Stimulated activated CD4-positive, alpha-beta T cell treated with anti-CD3 and anti-CD28 coated beads, Interleukin-1b, Interleukin-23, amount 100 ng/mL, for 24 hours (primary cell): ENCODE measurements at places on chromosomes 2 and 18.

DNA sequence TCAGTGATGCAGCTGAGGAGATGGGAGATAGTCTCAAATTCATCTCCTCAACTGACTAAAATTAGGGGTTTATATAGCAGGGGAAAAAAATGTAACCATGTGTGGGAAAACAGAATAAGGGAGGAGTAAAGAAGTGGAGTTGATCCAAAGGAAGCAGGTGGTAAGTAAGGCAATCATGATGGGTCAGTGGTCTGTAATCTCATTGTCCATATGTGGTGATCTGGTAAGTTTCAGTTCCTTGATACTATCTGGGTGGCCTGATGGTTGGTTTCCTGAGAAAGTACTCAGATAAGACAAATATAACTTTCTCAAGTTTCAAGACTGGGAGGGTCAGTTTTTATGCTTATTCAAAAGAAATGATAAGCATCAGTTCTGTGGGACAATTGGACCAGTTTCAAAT, 312.3 kb upstream of the KCNJ3 start:
- no peak for DNase-seq

- DNase-seq: no peak
These were observed 281.4 kb downstream of the PAX3 start for GRCh38 chr2:222017252-222017850.

DNA sequence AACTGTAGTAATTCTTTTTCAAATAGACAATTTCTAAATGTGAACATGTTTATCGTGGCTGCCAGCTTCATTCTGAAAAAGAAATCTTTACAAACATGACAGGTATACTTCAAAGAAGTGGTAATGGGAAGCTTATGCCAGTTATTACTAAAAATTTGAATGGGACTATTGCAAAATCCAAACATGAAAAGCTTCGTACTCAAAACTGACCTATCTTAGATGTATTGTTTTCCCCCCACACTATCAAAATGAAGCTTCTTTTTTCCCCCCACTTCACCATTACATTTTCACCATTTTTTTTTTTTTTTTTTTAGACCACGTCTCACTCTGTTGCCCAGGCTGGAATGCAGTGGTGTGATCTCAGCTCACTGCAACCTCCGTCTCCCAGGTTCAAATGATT, 50.4 kb upstream of the SERTAD2 start:
- no peak for DNase-seq

- no peak for DNase-seq
These were observed 10.4 kb upstream of the DOCK10 start for GRCh38 chr2:225052703-225053102.

DNA sequence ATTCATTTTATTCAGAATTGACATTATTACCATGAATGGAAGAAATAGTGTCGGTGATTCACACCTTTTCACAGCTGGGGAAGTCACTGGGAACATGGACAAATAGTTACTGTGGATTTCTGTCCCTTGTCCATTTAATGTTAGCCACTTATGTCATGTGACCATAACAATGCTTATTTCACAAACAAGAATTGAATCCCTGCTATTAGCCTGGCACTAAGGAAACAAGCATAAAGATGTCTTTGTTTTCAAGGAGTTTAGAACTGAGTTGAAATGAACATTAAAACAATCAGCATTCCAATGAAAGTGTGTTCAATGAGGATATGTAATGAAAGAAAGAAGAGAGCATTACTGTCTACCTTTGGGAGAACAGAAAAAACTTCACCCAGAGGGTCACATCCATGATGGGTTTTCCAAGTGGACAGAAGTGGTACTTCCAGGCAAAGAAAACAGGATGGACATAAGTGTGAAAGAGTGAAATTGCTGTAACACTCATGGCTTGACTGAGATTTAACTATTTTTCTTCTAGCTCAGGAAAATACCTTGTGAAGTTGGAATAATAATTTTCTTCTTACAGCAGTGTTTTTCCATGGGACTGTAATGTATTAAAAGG, 324.5 kb upstream of the UBE2E3 start:
- DNase-seq: no peak

DNA sequence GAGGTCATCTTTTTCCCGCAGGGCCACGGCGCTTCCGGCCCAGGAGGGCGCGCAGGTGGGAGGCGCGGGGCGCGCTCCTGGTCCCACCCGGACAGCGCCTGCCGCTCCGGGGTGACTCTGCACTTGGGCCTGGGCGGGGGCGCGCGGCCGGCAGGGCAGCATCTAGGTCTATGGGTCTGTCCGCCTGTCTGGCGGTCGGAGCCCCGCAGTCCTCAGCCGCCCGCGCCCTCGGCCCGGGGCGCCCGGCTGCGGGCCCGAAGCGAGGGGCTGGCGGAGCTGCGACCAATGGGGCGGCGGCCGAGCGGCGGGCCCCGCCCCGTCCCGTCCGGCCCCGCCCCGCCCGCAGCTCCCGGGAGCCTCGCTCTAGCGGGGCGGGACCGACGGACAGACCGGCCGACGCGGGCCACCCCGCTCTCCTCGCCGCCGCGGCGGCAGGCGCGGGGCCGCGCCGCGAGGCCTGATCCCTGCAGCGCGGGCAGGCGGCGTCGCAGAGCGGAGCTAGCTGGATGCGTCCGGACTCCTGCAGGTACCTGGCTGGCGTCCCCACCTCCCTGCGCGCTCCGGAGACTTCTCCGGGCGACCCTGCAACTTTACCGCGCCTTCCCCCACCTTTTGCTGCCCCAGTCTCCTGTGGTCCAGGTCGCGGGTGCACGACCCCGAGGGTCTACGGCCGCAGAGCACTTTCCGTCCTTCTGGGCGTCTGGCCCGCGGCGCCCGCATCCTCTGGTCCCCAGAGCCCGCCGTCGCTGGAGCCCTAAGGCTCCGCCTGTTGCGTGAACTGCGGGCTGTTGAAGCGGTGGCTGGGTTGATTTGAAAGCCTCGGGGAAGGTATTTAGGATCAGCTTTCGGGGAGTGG, at the start of gene KCNS3:
Gene KCNS3 (plus strand): TSS at position 387 of the 856 bp plus-strand sequence. CDS start 52,342 bp downstream, outside the sequence.
- no peak for DNase-seq
